NCI-H82 (cell line): ENCODE measurements at places on chromosomes 4 and X.

- peak; percentile 73 for DNase-seq
Observed at GRCh38 chr4:150280081-150280895, 202.0 kb downstream of the DCLK2 start.

GRCh38 chr4:183257808-183258207 is 62.3 kb downstream of the CLDN22 start:
- DNase-seq, result no peak

DNA sequence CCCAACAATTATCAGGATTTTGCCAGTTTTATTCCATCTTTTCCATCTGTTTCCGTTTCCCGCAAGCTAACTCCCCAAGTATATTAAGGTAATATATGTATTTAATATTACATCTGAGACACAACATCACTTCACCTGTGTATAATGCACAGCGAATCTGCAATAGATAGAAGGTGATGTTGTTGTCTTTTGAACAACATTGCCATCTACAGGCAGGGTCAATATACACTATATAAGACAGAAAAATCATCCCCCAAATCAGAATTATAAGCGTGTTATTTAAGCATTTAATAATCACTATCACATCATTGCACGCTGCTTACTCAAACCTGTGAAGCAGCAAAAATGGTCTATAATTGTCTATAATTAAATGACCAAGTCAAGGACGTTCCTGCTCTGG is 1115.5 kb downstream of the NLGN4X start:
- DNase-seq, result peak; percentile 51

GRCh38 chrX:24333371-24333770 is 19.5 kb upstream of the SUPT20HL2 start:
- DNase-seq, result no peak

GRCh38 chrX:155056471-155056870 is 14.5 kb downstream of the CMC4 start:
- no peak for DNase-seq

DNA sequence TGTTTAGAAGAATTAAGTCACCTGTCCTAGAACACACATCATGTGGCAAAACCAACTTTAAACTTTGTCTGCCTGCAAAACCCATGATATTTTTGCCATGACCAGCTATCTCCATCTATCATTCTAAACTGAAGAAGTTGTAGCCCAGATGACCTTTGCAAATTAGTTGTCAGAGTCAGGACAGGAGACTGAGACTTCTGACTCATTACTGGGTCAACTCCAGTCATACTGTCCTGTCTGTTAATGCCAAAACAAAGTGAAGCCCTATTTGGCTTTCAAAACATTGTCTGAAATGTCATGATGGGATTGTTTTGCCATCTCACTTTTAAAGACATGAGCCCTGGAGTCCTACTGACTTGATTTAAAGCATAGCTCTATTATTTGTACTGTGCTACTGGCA is 365.7 kb upstream of the CPEB2 start:
- no peak for DNase-seq

GRCh38 chr4:72031868-72032608 is at the start of gene NPFFR2:
NPFFR2 (plus strand) TSS chr4:72032000; CDS start chr4:72128592, 96,592 bp downstream.
- DNase-seq, result no peak

DNA sequence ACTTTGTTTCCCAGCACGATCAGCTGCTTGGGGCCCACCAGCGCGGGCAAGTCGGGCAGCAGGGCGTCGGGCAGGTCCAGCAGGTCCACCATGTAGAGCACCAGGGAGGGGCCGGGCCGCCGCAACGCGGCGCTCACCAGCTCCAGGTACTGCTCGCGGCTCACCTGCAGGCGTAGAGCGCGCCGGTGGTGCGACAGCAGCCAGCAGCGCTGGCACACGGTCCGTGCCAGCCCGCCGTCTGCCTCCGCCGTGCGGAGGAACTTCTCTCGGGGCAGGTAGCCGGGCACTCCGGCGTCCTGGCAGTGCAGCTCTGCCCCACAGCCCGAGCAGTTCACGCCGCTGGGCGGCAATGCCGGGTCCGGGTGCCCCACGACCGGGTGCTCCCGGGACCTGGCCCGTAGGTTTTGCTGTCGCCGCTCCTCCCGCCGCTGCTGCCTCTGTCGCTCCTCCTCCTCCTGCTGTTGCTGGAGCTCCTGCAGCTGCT is 527 bp downstream of the NOA1 start:
- DNase-seq, result peak; percentile 38
